ENCODE measurements at places on chromosomes 6 and 20. TPM values are rescaled to one million over a fixed set of nuclear protein-coding genes. Genes with fewer than 3 reads are reported as not detected.
A peak's percentile ranks its signal among the peaks of the same experiment; 100 is the strongest.

- H3K36me3 ChIP-seq, result peaks cover 16% of the 10 kb centered on the region
- no peaks in the 10 kb centered on the region for H3K27me3 ChIP-seq
- peaks cover 20% of the 10 kb centered on the region for H3K4me1 ChIP-seq
- H3K4me3 ChIP-seq, result no peak overlapping the region
- H3K27ac ChIP-seq, result peak overlapping the region; percentile 34
Measured at GRCh38 chr6:32117461-32117860, 8.3 kb upstream of the TNXB start.

NRSN1 gene
- total RNA-seq, result not detected

LPA gene
- not detected for total RNA-seq

SMPDL3A gene
- 0.15 TPM for total RNA-seq

TBX18 gene
- not detected for total RNA-seq

DNA sequence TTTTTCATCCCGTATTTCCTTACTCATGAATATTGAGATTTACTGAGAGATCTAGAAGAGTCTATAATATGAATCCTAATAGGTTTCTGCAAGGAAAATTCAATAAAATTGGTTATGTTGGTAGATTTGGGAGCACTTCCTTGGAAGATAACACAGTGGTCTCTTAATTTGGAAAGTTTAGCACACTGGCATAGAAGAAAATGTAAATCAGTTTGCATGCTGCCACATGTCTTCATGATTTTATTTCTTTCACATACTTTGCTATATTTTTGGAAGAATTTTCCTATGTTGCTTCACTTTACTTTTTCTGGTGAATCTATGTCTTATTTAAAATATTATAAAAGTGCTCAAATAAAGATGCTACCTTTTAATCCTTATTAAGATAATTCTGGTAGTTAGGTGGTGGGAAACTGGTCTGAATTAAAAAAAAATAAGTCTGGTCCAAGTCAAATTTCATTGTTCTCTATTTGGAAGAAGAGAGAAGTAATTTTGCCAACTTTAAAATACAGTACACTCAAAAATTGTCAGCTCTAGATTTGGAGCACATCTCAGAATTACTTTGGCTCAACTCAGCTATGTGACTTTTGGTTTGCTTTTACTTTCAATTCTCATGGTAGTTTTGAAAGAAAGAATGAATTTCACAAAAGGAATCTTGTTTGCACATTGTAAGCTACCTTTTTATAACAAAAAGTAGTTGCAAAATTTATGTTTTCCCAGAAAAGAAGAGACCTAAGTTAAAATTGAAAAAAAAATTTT is 197.3 kb downstream of the CENPW start:
- no peak for DNase-seq
- no peaks in the 10 kb centered on the region for H3K27me3 ChIP-seq
- H3K27ac ChIP-seq, result no peak overlapping the region
- peaks cover 2% of the 10 kb centered on the region for H3K36me3 ChIP-seq

GRCh38 chr6:132202574-132202973 is 198.7 kb downstream of the MOXD1 start:
- no peaks in the 10 kb centered on the region for H3K4me1 ChIP-seq
- no peaks in the 10 kb centered on the region for H3K36me3 ChIP-seq
- peaks cover 22% of the 10 kb centered on the region for H3K27me3 ChIP-seq
- no peak overlapping the region for H3K4me3 ChIP-seq

HLA-DOB gene
- 2.3 TPM for total RNA-seq

GRCh38 chr6:152232501-152233151 is 404.5 kb downstream of the SYNE1 start:
- peaks cover 7% of the 10 kb centered on the region for H3K36me3 ChIP-seq
- peak overlapping the region; percentile 72 for H3K27ac ChIP-seq
- H3K4me3 ChIP-seq, result peak overlapping the region; percentile 57
- peaks cover 10% of the 10 kb centered on the region for H3K4me1 ChIP-seq

- H3K27me3 ChIP-seq, result no peaks in the 10 kb centered on the region
- H3K27ac ChIP-seq, result no peak overlapping the region
- H3K36me3 ChIP-seq, result no peaks in the 10 kb centered on the region
- no peak for DNase-seq
- no peaks in the 10 kb centered on the region for H3K4me1 ChIP-seq
Measured at GRCh38 chr6:146369866-146370265, 173.8 kb upstream of the RAB32 start.

- H3K27me3 ChIP-seq, result no peaks in the 10 kb centered on the region
- H3K36me3 ChIP-seq, result no peaks in the 10 kb centered on the region
- DNase-seq, result no peak
- peaks cover 24% of the 10 kb centered on the region for H3K4me1 ChIP-seq
- H3K27ac ChIP-seq, result no peak overlapping the region
- no peak overlapping the region for H3K4me3 ChIP-seq
Measured at GRCh38 chr20:3074812-3075211, 3.4 kb downstream of the OXT start.

DNA sequence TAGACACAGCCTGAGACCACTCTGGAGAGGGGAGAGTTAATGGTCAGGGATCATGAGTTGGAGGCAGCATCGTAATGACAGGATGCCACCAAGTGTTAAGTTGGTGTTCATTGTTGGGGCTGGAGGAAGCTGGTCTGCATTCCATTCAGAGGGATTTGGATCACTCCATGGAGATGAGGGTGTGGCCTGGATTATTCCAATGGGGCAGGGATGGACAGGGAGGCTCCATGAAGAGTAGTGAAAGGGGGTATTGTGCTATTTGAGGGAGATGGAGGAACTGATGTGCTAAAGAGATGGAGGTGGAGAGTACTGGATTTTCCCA is 1.1 kb downstream of the SAPCD1 start:
- H3K27ac ChIP-seq, result peak overlapping the region; percentile 54
- H3K27me3 ChIP-seq, result no peaks in the 10 kb centered on the region
- no peak for DNase-seq
- peaks cover 4% of the 10 kb centered on the region for H3K36me3 ChIP-seq

- H3K4me1 ChIP-seq, result peaks cover 9% of the 10 kb centered on the region
- H3K36me3 ChIP-seq, result no peaks in the 10 kb centered on the region
- DNase-seq, result no peak
- H3K27ac ChIP-seq, result no peak overlapping the region
- peak overlapping the region; percentile 85 for H3K4me3 ChIP-seq
- peaks cover 66% of the 10 kb centered on the region for H3K27me3 ChIP-seq
Measured at GRCh38 chr6:7542874-7543624, 1.6 kb downstream of the DSP start.

Measured in T-helper 17 cell (primary cell).